Tongue (tissue), 3 donors: ENCODE measurements at places on chromosomes 11 and 22.

GRCh38 chr11:30545507-30545906 lies 40.6 kb downstream of the MPPED2 start:
- DNase-seq = no peak

DNA sequence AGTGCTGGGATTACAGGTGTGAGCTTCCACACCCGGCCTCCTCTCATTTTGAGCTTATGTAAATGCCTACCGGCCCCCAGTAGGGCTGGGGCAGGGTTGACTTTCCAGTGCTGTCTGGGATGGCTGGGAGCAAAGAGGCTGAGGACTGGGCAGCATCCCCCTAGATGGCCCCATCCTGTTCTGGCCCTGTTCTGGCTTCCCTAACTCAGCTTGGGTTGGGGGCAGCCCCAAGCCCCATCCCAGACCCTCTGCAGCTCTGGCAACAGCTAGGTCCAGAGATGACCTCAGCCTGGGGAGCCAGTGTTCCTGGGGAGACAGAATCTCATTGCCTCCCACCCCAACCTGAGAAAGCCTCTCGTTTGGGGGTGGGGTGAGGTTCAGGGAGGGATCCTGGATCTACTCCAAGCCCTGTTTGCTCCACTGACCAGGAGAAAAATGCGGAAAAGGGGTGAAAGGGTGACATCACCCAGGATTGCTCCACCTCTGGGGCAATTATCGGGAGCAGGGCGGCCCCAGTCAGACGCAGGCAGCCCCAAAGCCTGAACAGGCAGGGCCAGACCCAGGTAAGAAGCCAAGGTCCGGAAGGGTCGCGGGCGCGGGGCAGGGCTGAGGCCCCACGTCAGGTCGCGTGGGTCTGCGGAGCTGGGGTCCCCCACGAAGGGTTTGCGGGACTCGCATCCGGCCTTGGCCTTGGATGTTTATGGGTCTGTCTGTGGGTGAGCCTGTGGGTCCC lies at the start of gene PNPLA2:
Gene PNPLA2 (plus strand): TSS at position 519 of the 733 bp plus-strand sequence. CDS start 805 bp downstream, outside the sequence.
- no peak for DNase-seq

DNA sequence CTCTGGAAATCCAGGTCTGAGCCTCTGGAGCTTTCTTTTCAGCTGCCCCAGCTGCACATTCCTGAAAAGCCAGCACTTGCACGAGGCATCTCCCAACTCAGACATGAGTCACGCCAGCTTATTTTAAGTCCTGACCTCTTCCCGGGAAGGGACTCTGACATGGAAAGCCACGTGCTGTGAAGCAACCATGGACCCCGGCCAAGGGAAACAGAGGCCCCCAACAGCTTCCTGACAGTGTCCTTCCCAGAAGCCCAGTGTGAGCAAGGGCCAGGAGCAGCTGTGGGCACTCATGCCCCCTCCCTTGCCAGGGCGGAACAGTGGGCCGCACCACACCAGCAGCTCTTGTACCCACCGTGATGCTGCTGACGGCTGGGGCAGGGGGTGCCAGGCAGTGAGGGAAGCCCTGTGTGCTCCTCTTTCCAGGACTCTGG lies 118.8 kb upstream of the CADM1 start:
- DNase-seq = peak; percentile 96

GRCh38 chr22:31148953-31149627 lies 8.8 kb upstream of the PLA2G3 start:
- DNase-seq = peak; percentile 82

DNA sequence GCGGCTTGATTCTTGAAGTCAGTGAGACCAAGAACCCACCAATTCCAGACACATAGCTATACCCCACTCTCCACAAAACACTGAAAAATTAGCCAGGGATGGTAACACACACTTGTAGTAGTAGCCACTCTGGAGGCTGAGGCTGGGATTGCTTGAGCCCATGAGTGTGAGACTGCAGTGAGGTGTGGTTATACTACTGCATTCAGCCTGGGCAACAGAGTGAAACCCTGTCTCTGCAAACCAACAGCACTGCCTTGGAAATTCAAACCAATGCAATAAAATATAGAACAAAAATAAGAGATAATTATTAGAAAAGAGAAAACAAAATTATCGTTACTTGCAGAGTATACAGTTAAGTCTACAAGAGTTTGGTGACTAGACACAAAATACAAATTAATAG lies 20.2 kb upstream of the PRDM10 start:
- DNase-seq = no peak

DNA sequence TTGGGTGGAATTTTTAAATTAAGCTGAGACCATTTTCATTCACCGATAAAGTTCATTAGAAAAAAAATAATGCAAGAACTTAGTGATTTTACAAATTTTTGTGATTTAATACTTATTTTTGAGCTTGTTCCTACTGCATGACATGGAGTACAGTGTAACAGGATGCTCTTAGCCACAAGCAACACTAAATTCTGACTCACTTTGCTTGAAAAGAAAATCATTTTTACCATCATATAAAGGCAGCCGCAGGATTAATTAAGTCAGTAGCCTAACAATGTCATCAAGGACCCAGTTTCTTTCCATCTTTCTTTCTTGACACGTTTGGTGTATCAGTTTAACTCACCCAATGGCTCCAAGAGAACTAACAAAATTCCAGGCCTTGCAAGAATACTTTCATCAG lies 540.3 kb upstream of the LUZP2 start:
- DNase-seq = no peak
